ENCODE measurements at places on chromosomes 6 and 20. TPM values are rescaled to one million over a fixed set of nuclear protein-coding genes. Genes with fewer than 3 reads are reported as not detected.

SOBP gene
- total RNA-seq: under 0.01 TPM

SRSF12 gene
- total RNA-seq: 0.81 TPM

PCSK2 gene
- total RNA-seq: under 0.01 TPM

FNDC11 gene
- 1.3 TPM for total RNA-seq

WFDC10B gene
- total RNA-seq: not detected

All from hematopoietic multipotent progenitor cell (in vitro differentiated cells).